ENCODE measurements at places on chromosomes 7 and 10.

DNA sequence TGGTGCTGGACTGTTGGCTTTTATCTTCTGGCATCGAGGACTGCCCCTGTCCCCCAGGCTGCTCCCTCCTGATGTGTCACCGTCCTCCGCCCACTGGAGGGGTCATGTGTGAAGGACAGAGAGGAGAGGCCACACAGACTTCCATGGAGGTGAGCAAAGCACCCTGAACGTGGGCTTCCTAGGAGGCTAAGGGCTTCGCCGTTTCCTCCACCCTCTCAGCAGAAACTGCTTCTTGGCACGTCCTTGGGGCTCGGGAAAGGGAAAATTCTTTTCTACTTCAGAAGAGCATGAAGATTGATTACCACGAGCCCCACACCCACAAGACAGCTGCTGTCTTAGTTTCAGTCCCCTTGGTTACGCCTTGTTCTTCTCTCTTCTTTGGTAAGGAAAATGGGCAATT is 218.2 kb downstream of the CCDC3 start:
- no peak for DNase-seq

GRCh38 chr7:9264395-9264794 is 831.0 kb downstream of the NXPH1 start:
- no peak for DNase-seq

- DNase-seq: no peak
Measured at GRCh38 chr7:4073052-4073451, 609.0 kb upstream of the FOXK1 start.

GRCh38 chr7:157111311-157111710 is 27.4 kb upstream of the UBE3C start:
- DNase-seq: no peak

Data from WERI-Rb-1 (cell line).